Posterior vena cava (tissue), 2 donors: ENCODE measurements at places on chromosomes 7 and 10. TPM values are rescaled to one million over a fixed set of nuclear protein-coding genes. Genes with fewer than 3 reads are reported as not detected.

The HABP2 gene
- not detected for total RNA-seq

DNA sequence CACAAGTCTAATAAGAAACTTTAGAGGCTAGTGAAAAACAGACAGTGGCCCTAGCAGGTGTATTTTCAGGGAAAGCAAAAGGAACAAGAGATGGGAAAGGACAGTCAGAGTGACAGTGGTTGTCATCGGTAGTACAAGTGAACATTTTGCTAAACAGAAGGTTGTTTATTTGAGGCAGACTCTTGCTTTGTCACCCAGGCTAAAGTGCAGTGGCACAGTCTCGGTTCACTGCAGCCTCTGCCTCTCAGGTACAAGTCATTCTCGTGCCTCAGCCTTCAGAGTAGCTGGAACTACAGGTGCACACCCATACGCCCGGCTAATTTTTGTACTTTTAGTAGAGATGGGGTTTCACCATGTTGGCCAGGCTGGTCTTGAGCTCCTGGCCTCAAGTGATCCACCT is 195.8 kb downstream of the RELN start:
- DNase-seq: no peak

DNA sequence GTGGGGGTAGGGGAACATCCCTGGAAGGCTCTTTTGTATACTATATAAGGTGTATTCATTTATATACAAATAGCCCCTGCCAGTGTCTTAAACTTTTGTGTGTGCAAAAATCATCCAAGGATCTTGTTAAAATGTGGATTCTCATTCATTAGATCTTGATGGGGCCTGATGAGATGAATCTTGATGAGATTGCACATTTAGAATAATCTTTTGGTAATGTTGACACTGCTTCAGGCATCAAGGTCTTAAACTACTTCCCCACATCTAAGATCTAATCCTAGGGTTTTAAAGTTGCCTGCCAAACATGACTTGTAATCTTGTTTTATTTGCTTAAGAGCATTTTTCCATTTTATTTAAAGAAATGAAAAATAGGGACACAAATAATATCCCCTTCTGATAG is 13.0 kb downstream of the TLX1 start:
- DNase-seq: no peak

DNA sequence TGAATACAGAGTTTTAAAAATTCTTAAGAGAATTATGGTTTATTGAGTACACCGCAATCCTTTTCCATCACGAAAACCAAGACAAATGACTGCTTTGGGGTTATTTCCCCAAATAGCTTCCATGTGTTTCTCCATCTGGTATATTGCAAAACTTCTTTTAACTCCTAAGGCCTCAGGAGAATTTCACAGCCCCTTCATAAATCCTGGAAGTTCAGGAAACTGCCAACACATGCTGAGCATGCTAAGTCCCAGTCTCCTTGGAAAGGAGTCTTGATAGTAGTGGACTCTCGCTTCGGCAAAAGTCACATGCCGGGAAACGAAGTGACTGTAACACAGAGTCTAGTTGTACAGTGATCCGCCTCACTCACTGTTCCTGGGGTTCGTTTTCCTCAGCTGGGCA is 88.1 kb upstream of the RSU1 start:
- DNase-seq: no peak

DNA sequence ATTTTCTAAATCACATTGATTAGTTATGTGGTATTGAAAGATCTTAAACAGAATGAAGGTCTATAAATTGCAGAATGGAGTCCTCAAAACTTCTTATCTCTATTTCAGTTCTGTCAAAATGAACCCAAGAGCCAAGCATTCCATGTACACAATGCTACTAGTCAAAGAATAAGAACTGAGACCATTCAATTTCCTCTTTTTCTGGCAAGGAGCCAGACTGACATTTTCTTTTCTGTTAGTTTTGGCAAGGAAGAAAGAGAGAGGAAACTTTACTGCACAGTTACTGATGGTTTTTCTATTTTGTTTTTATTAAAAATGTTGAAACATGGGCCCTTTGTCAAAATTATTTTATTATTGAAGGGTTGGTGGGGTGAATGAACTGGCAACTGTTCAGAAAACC is 181.8 kb upstream of the FERD3L start:
- DNase-seq: no peak

GRCh38 chr10:67621834-67622233 is 74.2 kb downstream of the CTNNA3 start:
- no peak for DNase-seq

GRCh38 chr10:29409241-29410054 is 120.6 kb downstream of the LYZL1 start:
- DNase-seq: peak; percentile 93

DNA sequence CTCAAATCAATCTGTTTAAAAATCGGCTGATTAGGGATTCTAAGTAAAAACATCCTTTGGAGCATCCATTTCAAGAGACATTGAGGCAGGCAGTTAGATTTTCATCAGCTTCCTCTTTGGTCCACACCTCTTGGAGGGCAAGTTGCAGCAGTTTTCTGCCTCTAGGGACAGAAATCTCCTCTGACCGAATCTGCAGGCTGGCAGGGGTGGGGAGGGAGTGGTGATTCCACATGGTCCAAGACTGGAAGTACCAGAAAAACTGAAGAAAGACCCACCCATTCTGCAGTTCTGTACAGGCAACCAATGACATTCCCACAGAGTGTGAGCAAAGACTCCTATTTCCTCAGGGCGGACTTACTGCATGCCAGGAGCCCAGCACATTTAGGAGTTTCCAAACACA is 29.0 kb downstream of the FGFBP3 start:
- DNase-seq: no peak

GRCh38 chr10:85008488-85009184 is 680.2 kb downstream of the CCSER2 start:
- DNase-seq: no peak

The IRF5 gene
- 10.3 TPM for total RNA-seq

DNA sequence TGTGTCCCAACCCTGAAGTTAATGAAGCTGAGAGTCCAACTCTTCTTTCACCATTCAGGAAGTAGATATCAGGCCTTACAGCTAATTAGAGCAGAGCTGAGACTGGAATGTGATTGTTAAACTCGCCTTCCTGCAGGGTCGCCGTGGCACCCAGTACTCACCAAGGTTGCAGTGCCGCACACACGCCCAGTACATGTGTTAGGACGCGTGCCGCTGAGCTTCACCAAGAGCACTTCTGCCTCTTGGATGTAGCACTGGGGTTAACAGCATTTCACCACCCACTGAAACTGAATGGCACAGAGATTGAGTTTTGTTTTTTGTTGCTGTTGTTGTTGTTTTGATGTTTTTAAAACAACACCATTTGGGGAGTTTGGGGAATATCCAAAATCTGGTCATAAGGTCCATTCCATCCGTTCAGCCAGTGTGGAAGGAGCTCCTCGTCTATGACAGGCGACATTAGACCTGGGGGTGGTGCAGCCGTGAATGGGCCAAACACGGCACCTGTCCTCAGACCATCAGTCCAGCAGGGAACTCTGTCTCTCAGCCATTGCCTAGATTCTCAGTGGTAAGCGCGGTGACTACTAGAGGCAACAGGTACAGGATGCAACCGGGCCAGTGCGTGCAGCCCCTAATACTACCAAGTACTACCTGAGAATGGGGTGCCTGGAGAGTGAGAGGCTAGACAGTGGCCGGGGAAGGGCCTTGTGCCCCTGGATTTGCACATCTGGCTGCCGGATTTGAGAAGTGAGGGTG is 21.9 kb downstream of the WIPI2 start:
- DNase-seq: no peak

DNA sequence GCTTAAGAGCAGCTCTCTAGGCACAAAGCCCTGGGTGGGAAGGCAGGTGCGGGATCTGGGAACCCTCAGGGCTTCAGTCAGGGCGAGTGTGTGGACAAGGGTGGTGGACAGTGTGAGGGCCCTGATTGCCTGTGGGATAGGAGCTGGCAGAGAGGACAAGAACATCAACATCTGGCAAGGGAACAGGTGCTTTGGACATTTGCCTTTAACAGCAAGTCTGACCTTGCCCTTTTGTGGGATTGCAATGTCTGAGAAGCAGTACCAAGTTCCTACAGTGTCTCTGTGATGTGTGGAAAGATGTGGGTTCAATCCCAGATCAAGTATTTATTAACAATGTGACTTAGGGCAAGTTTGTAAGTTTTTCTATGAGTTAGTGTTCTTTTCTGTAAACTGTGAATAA is 46.7 kb downstream of the TFAM start:
- no peak for DNase-seq

- no peak for DNase-seq
These were observed 25.7 kb downstream of the NDUFB2 start for GRCh38 chr7:140722254-140722653.

DNA sequence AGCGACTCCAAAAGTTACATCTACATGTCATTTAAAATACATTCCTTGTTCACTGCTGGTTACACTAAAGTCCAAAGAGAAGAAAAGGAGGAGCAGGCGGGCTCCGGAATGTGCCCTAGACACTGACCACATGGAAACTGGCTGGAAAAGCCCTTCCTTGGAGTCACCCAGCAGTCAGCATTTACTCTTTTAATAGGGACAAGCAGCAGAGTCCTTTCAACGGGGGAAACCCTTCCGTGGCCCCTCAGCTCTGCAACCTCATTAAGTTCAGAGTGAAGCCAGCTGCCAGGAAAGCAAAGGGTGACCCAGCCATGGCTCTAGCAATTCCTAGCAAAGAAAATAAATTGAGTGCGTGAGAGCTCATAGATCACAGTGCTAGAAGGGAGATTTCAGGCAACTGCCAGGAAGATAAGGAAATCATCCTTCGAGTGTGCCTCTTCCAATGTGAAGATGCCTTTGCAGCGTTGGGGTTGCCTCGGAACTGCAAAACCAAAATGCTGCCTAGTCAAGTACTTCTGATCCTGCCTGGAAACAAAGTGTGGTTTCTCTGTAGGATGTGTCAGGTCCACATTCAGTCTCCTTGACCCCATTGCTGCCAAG is 101.6 kb downstream of the SORBS1 start:
- peak; percentile 83 for DNase-seq

The SHLD2 gene
- 35.8 TPM for total RNA-seq

- no peak for DNase-seq
These were observed 169.5 kb upstream of the CHRM2 start for GRCh38 chr7:136698977-136699376.

- DNase-seq: no peak
These were observed 236.8 kb upstream of the AOAH start for GRCh38 chr7:36961097-36961496.

The DUSP5 gene
- total RNA-seq: 23.2 TPM

The PBLD gene
- total RNA-seq: 9.4 TPM

- DNase-seq: peak; percentile 78
These were observed 96.3 kb downstream of the DNAJB6 start for GRCh38 chr7:157432957-157433576.

The FAM180A gene
- 11.9 TPM for total RNA-seq

DNA sequence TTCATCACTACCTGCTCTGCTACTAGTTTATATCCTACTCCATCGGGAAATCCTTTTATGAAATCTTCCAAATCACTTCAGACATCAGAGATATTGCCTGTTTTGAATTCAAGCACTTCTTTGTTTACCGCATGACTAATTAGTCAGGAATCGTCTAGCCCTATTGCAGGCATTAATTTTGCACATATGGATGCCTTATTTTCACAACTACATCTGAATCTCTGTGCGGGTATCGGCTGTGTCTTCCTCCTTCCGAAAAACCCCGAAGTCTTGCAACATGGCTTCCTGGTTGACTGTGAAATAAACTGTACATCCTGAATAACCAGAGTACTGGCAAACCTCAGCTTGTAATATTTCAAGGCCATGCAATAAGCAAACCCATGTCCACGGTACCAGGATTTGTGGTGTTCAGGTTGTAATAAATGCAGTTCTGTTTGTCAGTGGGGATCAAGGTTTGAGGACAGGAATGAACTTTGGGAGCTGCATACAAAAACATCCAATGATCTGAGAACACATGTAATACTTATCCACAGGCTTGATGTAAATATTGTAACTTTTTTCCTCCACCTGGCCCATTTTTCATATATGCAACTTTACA is 642.1 kb downstream of the PARD3 start:
- DNase-seq: no peak

- no peak for DNase-seq
These were observed 4.2 kb downstream of the ITIH5 start for GRCh38 chr10:7662522-7662921.

The CNPY4 gene
- total RNA-seq: 9.6 TPM

DNA sequence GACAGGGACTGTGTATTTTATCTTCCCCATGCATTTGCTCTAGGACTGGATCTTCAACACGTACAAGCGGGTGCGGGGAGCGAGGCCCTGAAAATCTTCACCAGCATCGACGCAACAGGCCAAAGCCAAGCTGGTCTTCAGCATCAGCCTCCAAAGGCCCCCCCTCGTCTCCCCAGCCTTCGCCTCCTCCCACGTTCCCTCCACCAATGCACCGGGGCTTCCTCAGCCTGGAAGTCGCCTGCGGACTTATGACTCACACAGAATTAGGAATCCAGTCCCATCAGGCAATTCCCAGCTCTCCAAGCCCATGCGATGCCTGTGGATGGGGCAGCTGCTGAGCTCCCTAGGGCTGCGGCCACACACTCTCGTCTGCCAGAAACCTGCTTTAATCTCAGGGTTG is 36.3 kb upstream of the RNF32 start:
- no peak for DNase-seq

GRCh38 chr10:22573820-22574569 is 140.4 kb downstream of the PIP4K2A start:
- DNase-seq: no peak

GRCh38 chr10:76942628-76943416 is 694.8 kb downstream of the KCNMA1 start:
- DNase-seq: no peak

DNA sequence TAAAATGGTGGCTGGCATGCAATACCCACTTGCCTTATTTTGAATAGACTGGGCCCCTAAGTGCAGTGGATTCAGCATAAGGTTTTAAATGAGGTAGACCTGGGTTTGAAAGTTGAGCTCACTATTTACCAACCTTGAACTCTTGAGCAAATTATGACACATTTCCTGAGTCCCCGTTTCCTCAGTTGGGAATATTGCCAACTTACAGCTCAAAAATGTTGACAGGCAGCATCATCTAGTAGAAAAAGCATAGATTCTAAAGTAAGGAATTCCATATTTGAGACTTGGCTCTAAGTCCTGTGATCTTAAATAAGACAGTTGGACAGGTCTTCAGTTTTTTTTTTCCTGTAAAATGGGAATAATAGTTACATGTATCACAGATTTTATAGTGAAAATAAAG is 305.5 kb downstream of the ACTR3B start:
- no peak for DNase-seq

The CNNM1 gene
- 0.19 TPM for total RNA-seq

GRCh38 chr7:88217675-88218428 is 2.0 kb downstream of the SRI start:
- DNase-seq: no peak

The PRTFDC1 gene
- total RNA-seq: 7.2 TPM

DNA sequence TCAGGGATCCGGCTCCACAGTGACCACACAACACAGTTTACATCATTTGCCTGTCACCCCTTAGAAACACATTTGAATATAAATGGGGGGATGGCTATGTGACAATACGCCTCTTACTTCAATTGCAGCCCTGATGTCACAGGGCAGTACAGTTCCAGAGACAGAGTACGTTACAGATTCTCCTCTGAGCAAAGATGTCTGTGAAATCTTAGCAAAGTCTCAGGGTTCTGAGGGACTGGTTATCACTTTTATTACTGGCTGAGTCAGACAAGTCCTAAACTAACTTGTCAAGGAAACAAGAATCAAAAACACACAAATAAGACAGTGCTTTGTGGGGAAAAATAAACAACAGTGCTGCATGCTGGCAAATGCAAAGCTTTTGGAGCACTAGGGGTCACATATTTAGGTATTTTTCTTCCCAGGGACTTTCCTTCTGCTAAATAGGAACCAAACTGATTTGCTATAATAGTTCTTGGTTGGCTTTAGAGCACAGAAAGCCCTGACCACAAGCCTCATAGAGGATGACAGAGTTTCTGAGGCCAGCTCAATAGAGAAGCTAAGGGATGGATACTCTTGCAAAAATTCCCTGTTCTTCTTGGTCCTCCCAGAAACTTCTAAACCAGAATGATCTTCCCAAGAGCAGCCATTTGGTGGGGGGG is 501.6 kb downstream of the GRID1 start:
- no peak for DNase-seq
